ENCODE measurements at places on chromosomes 2 and 18.

DNA sequence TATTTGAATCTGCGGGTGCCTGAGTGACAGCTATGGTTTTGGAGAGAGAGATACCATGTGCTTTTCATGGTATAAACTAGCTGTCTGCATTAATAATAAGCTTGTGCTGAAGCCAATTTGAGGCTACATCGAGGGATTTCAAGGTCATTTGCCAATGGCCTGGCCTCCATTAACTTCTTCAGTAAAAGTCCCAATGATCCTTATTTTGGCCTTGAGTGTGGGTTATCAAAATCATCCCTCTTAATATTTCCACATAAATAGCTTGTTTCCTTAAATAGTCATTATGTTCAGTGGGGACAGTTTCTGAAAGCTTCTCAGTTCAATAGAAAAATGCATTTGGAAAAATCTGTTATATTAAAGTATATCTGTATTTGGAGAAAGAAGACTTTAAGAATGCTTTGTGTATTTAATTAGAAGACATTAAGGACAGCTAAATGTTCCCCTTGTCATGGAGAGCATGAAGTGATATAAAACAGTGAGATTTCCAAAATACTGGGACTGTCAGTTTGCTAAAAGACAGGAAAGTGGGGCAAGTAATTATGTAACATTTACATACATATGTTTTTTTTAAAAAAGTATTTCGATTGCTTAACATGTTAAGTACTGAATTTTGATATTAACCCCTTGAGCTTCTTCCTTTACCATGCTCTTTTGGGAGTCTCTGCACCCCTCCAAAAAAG lies 355.5 kb upstream of the ZEB2 start:
- no peak for DNase-seq

- no peak for DNase-seq
Observed at GRCh38 chr18:66558773-66559172, 45.1 kb downstream of the CDH19 start.

- no peak for DNase-seq
Observed at GRCh38 chr18:42338683-42339082, 383.6 kb downstream of the PIK3C3 start.

DNA sequence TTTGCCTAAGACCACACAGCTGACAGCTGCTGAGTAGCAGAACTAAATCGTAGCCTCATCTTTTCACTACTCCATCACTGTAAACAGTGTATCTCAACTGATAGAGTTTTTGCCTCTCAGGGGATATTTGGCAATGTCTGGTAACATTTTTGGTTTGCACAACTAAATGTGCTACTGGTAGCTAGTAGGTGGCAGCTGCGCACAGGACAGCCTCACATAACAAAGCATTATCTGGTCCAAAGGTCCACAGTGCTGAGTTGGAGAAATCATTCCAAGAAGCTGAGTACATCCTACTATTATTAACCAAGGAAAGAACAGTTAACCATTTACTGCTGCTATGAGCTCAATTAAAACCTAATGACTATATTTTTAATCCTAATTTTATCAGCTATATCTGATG lies 6.1 kb upstream of the CCDC102B start:
- no peak for DNase-seq

- DNase-seq: no peak
Observed at GRCh38 chr2:186977433-186978045, 128.6 kb upstream of the ZSWIM2 start.

DNA sequence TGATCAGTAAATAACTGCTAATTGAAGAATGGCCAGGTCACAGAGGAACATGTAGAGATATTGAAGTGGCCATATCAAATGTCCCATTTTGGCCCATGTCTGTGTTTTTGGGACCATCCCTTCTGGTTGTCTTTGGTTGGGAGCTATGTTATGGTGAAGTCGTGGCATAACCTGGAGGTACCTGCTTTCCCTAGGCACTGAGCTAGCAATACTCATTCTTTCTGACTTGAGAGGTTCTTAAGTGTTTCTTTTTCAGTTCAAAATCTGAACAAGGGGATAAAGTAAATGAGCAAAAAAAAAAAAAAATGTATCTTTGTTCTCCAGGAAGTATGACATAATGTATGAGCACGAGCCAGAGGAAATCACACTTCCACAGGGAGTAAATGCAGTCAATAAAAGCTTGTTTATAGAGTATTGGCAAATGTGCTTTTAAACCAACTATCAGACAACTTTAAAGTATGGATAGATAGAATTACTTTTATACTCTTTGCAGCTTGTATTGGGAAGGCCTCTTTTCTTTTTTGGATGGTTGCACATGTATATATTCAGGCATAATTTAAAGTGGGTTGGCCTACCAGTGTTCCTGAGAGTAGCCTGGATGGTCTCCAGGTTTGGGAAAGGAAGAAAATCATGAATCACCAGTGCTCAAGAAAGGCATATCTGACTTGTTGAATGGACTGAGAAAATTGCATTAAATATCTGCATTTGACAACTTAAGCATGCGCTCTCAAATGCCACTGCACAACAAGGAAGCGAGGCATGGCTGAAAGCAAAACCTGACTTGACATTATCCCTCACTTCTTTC lies 125.0 kb downstream of the SPHKAP start:
- no peak for DNase-seq

DNA sequence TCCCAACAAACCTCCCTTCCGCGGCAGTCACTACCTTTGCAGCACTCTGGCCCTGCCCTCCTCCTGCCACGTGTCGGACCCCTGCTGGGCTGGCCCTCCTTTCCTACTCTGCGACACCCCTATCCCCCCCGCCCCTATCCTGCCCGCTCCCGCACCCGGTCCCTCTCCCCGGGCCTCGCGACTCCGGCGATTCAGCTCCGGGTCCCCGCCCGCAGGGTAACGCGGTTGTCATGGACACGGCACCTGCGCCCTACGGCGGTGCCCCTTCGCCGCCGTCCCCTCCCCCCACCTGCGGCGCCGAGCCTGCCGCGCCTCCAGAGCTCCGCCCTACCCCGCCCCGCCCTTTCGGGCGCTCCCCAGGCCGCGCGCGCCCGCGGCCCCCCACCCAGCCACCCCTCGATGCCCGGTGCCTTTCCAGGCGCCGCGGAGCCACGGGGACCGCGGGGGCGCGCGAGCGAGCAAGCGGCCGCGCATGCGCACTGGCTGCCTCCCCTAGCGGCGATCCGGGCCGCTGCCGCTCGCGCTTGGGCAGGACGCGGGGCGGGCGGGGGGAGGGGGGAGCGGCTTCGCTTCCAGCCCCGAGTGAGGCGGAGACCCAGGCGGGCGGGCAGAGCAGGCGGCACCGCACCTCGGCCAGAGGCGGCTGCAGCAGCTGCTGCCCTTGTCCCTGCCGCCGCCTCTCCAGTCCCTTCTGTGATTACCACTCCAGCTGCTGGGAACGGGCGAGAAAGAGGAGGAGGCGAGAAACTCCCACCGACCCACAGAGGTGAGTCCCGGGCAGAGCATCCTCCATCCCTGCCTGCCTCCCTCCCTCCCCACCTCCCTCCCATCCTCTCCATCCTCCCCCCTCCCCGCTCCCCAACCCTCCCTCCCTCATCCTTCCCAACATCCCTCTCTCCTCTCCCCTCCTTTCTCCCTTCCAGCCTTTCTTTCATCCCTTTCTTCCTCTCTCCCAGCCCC lies at the start of gene CTNNA2:
Gene CTNNA2, plus strand, starts transcription at position 610 of the 960 bp plus-strand sequence.
- DNase-seq: peak; percentile 62

Data from anterior cingulate cortex (tissue), 58 donors.